ENCODE measurements at places on chromosomes 1 and 21.

- DNase-seq, result no peak
Observed at GRCh38 chr1:96634883-96635282, 86.7 kb upstream of the PTBP2 start.

DNA sequence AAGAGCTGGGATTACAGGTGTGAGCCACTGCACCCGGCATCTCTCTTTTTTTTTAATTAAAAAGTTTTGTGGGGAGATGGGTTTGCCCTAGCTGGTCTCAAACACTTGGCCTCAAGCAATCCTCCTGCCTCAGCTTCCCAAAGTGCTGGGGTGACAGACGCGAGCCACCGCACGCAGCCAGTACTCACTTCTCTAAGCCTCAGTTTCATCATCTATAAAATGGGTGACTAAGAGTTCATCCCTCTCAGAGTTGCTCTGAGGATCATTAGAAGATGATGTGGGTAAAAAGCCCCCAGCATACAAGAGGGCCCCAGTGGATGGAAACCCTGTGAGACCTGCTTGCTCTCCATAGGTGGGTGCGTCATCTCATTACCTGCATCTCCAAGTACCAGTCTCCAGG, 2.5 kb upstream of the CATSPER4 start:
- no peak for DNase-seq

GRCh38 chr1:164983023-164983650, 373.4 kb downstream of the LMX1A start:
- DNase-seq, result no peak

DNA sequence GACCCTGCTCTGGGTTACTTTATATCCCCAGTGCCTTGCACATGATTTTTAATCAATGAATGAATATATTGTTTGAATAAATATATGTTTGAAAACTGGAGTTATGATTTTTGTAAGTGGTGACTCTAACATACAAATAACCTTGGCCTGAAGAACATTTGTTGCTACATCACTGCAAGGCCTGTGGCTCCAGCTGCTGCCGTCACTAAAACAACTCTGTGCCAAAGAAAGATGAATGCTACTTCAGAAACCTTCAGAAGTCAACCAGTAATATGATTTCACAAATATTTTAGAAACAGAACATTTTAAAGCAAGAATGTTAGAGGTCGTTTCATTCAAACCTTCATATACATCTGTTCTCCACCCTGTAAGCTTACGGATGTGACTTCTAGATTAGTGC, 60.6 kb upstream of the SEC16B start:
- DNase-seq, result no peak

Data from OCI-M1 (cell line).